ENCODE measurements at places on chromosomes 6 and 20. TPM values are rescaled to one million over a fixed set of nuclear protein-coding genes. Genes with fewer than 3 reads are reported as not detected.
A peak's percentile ranks its signal among the peaks of the same experiment; 100 is the strongest.

MLIP gene
- total RNA-seq, result not detected

GRCh38 chr20:62780696-62781095 is 15.6 kb upstream of the MRGBP start:
- no peak for DNase-seq

GRCh38 chr6:35911871-35912653 is 8.8 kb downstream of the SRPK1 start:
- peak; percentile 71 for DNase-seq

GRCh38 chr6:73800997-73801396 is 105.0 kb downstream of the CD109 start:
- no peak for DNase-seq

- DNase-seq, result no peak
Measured at GRCh38 chr20:46463852-46464251, 49.5 kb downstream of the ZNF334 start.

GRCh38 chr20:63843778-63844177 is 12.7 kb upstream of the ZBTB46 start:
- DNase-seq, result no peak

DNA sequence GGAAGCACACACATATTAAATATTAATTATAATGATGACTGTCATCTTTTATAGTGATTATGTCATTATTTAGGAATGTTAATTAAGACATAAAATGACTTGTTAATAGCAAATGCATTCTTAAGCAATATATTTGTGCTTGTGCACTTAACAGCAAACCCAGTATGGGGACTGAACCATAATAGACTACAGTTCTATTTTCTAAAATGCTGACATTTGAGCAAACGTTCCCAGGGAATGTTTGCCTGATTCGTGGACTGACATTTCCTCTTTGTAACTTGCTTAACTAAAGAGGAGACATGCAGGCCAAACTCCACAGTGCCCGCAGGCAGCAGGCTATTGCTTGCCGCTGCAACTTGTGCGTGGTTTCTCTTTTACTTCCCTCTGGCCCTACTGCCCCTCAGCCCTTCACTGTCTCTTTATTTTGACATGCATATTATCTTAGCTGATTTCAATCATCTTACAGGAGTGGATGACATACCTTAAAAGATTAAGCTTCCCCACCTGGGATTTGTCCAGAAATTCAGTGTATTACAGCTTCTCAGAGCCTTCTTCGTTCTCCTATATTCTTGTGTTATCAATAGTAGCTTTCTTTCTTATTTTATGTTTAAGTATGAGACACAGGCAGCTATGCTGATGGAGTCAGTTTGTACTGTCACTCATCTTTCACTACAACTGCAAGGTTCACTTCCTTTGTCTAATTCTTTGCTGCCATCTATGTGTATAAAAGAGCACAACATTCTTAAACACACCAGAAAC is 141.5 kb downstream of the GMDS start:
- peak; percentile 76 for DNase-seq

DNA sequence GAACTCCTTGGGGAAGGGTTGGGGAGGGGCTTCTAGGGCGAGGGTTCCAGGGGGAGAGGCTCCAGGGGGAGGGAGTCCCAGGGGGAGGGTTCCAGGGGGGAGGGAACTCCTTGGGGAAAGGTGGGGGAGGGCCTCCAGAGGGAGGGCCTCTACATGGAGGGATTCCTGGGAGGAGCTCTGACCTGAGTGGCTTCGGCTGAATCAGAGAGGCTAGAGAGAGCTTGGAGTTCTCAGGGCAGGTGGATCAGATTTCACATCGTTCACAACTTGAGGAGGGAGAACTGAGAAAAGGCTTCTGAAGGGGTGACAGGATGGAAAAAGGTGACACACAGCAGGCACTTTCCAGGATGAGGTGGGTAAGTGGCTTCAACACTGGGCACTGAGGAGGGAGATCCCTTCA is 49.1 kb downstream of the DAAM2 start:
- DNase-seq, result no peak

GRCh38 chr6:87925373-87926060 is 122.1 kb upstream of the SPACA1 start:
- DNase-seq, result no peak

Measured in fibroblast of the aortic adventitia (primary cell).